ENCODE measurements at places on chromosomes 6 and 20.

- DNase-seq, result peak; percentile 77
Measured at GRCh38 chr20:11229772-11230171, 556.0 kb upstream of the JAG1 start.

DNA sequence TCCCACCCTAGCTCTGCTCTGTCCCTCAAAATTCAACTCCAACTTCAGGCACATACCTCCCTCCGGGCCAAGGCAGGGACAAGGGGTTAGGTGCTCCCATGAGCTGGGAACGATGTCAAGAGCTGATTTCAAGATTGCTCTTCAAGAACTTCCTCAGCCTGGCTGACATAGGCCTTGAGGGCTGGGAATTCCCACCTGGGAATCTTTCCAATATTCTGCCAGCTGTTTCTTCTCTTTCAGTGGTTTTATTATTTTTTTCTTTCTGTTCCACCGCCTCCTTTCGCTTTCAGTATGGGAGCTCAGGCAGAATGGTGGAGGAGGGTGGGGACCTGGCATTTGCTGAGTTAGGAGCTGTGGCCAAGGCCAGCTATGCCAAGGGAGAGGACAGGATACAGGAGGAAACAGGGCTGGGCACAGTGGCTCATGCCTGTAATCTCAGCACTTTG, 33.7 kb downstream of the SRSF3 start:
- peak; percentile 41 for DNase-seq

GRCh38 chr6:106158816-106159215, 72.7 kb downstream of the PRDM1 start:
- no peak for DNase-seq

DNA sequence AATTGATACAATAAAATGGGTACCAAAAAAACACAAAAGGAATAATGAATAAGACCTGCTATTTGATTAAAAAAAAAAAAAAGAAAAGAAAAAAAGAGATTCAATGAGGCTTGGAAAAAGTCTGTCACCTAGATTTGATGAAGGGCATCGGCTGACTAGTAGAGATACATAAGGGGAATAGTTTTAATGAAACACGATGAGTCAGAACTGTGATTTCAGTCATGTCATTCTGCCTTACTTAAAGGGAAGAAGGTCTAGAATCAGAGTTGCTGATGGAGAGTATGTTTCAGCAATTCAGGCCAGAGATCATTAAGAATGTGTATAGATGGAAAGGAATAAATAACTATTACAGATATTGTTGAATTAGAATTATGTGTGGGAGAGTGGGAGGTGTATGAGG, 565.9 kb upstream of the RNF217 start:
- no peak for DNase-seq

GRCh38 chr6:168217216-168217879, 102.2 kb downstream of the DACT2 start:
- DNase-seq, result no peak

GRCh38 chr20:7375905-7376304, 564.4 kb downstream of the HAO1 start:
- no peak for DNase-seq

GRCh38 chr20:11111191-11111590, 437.4 kb upstream of the JAG1 start:
- DNase-seq, result no peak

DNA sequence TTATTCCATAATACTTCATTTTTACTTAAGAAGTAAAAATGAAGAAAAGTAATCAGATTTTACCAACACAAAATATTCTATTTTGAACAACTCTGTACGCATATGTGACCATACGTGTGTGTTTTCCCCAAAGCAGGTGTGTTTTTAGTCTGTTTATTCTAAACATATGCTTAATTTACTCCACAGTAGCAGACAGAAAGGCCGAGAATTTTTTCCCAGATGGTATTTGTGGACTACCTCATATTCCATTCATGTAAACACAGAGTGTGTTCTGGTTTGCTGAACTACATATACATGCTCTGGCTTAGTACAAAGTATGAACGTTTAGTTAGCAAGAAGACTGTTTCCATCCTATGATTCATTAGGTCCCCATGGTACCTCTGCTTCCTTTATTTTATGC, 233.3 kb upstream of the RUNX2 start:
- no peak for DNase-seq

DNA sequence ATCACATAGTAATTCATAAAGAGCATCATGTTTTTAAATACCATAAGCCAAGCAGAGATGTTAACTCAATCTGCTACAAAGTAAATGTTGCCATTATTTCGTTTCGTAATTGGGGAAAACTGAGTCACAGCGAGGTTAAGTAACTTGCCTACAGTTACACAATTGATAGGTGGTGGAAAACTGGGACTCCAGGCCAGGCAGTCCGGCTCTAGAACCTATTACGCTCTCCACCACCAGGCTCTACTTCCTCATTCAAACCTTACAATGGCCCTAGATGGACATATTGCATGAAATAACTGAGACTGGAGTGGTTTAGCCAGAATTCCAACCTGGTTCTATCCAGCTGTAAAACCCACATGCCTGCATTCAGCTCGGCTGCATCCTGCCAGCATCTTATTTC, 58.2 kb downstream of the LINC00237 start:
- no peak for DNase-seq

Measured in foreskin keratinocyte (primary cell).